ENCODE measurements at places on chromosomes 3 and 15. TPM values are rescaled to one million over a fixed set of nuclear protein-coding genes. Genes with fewer than 3 reads are reported as not detected.
A peak's percentile ranks its signal among the peaks of the same experiment; 100 is the strongest.

DNA sequence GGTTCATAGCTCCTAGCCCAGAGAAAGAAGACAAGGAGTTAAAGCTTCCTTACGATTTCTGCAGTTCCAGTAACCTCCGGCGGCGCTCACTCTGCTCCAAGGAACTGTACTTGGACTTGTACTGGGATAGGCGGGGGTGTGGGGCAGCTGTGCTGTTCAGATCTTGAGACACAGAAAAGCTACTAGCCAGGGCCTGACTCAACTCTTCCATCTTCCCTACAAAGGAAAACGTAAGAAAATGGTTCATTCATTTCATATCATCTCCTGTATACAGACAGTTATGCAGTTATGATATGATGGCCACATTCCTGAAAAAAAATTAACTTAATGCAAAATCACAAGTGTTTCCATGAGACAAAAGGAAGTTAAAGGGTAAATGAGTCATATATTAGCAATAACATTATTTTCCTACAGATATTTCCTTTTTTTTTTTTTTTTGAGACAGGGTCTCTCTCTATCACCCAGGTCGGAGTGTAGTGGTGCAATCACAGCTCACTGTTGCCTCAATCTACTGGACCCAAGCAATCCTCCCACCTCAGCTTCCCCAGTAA, 4.6 kb downstream of the SNUPN start:
- DNase-seq = peak; percentile 45

- no peak for DNase-seq
Measured at GRCh38 chr3:30505866-30506520, 100.4 kb upstream of the TGFBR2 start.

DNA sequence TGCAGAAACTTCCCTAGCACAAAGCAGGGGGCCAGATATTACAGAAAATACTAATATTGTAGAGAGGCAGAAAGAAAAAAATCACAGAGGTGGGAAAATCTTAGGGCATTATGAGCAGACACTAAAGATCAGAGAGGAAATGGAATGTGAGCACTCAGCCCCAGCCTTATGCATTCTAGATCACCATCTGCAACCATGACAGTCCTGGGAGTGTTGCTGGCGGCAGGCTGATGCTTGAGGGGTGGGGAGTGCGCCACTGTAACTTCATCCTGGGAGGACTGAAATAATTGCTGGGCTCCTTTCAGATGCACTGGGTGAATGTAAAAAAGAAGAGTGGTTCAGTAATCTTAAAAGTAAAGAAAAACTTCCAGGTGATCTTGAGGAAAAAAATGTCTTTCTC, 427.6 kb upstream of the SEMA6D start:
- DNase-seq = no peak

DNA sequence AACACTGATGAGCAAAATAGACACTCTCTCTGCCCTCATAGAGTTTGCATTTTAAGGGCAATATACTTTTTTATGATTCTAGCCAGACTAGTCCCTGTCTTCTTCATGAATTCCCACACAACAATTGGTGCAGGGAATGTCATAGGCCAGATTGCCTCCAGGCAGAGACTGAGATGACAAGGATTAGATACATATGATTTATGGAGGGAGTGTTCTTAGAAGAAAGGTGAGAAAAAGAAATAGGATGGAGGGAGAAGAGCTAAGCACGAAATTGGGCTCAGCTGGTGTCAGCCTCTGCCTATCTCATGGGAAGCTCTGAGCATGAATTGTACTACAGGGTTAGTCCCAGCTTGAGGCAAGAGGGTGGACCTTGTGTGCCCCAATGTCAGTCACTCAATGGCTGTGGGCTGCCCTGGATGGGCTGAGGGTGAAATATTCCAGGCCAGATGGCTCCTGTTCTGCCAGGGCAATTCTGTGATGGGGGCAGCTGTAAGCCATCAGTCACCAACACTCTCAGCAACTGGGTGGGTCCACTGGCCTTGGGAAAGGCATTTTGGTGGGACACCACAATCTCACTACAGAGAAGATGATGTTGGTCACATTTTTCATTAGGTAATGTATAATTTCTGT, 31.1 kb downstream of the EIF1B start:
- DNase-seq = no peak

DNA sequence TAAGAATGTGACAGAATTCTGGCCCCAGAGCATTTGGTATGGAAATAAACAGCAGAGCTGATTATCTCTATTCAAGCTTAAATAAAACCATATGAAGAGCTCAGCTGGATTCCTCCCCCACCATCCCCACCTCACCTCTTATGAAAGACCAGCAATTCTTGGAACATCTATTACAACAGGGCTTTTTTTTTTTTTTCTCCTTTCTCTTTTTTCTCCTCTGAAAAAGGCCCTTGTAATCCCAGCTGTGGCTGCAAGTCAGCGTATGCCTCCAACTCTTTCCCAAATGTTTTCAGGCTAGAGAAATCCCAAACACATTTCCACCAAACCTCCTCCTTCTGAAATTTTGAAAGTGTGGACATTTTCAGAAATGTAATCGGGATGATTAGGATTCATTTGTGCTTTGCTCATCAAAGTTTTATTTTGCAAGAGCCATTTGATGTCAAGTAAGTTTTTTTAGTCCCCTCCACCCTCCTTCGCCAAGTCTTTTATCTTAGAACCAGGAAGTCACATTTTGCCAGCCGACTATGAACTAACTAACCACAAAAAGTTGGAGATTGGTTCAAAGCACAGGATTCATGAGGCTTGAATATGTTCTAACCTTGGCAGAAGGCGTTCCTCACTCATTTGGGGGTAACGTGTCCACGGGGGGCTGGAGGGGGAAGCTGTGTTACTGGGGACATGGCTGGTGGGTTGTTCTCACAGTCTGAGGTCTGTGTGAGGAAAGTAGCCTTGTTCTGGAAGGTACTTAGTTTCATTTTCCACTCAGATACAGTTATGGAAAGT, 142.0 kb upstream of the PDZRN3 start:
- DNase-seq = no peak

GRCh38 chr3:32113566-32113965, 7.1 kb downstream of the GPD1L start:
- peak; percentile 17 for DNase-seq

- no peak for DNase-seq
Measured at GRCh38 chr3:99863588-99863987, 45.9 kb downstream of the CMSS1 start.

DNA sequence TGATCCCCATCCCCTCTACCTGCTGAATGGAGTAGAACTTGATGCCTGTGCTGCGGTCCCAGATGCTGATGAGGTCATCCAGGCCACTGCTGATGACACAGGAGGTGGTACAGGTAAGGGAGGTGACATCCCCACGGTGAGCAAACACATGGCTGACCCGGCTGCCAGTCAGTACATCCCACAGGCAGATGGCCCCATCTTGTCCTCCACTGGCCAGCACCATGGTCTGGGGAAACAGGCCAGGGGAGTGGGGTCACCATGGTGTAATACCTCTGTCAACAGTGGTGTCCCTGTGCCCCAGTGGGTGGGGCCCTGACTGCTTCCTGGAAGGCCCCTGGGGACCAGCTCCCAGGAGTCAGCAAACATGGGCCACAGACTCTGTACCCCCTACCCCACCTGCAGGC, 33.3 kb downstream of the PTPN23 start:
- no peak for DNase-seq

GRCh38 chr3:89762405-89762804, 655.0 kb downstream of the EPHA3 start:
- DNase-seq = no peak

- no peak for DNase-seq
Measured at GRCh38 chr3:127222163-127222562, 29.2 kb downstream of the PRR23E start.

The CCDC54 gene
- not detected for total RNA-seq

The RBPMS2 gene
- total RNA-seq = not detected

The CPNE9 gene
- total RNA-seq = 0.30 TPM

The TRIM42 gene
- total RNA-seq = not detected

The SRGAP3 gene
- 1.2 TPM for total RNA-seq

Measured in activated CD4-positive, alpha-beta T cell treated with anti-CD3 and anti-CD28 coated beads for 36 hours (primary cell).